CD14-positive monocyte (primary cell): ENCODE measurements at places on chromosomes 1 and 21. TPM values are rescaled to one million over a fixed set of nuclear protein-coding genes. Genes with fewer than 3 reads are reported as not detected.

DNA sequence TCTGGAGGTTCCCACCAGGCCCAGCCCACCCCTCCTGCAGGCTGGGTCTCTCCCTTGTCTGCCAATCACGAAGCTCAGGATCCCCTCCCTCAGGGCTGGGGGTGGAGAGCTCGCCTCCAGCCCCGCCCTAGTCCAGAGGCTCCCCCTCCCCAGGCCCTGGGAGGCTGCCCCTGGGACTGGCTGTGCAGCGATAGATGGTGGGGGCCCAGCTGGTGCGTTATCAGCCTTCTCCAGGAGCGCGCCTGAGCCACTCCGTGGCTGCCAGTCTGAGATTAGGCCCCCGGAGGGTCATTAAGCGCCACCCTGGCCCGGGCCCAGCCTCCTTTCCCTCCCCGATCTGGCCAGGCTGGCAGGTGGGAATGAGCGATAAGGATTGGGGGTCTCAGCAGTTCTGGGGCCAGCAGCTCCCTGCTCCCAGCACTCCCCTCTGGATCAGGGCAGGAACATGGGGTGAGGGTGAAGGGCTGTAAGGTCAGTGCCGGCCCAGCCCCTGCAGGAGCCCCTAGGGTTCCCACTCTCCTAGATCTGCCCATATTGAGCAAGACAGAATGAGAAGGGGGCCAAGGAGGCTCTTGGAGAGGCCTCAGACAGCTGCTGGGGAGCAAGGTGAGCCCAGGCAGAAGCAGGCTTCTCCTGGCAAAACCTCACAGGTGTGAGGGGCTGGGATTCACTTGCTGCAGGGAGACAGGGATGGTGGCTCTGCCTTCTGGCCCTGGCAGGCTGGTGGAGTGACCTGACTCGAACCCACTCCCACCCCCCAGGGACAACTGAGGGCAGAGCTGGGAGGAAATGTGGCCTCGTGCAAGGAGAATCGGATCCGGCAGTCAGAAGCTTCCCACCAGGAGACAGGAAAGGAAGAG, 8.5 kb downstream of the PDZK1IP1 start:
- no peak overlapping the region for H3K4me3 ChIP-seq
- peaks cover 7% of the 10 kb centered on the region for H3K4me1 ChIP-seq
- H3K27me3 ChIP-seq, result no peaks in the 10 kb centered on the region
- H3K27ac ChIP-seq, result no peak overlapping the region
- DNase-seq, result no peak
- H3K36me3 ChIP-seq, result no peaks in the 10 kb centered on the region

- H3K36me3 ChIP-seq, result no peaks in the 10 kb centered on the region
- H3K4me3 ChIP-seq, result no peak overlapping the region
- H3K27me3 ChIP-seq, result no peaks in the 10 kb centered on the region
- no peak overlapping the region for H3K27ac ChIP-seq
- peaks cover 14% of the 10 kb centered on the region for H3K4me1 ChIP-seq
These were observed 7.0 kb upstream of the POFUT2 start for GRCh38 chr21:45294509-45295291.

GRCh38 chr1:151949371-151950193, 40.3 kb upstream of the THEM4 start:
- H3K4me3 ChIP-seq, result no peak overlapping the region
- DNase-seq, result no peak

GRCh38 chr1:8590721-8591351, 226.6 kb downstream of the RERE start:
- H3K27me3 ChIP-seq, result no peaks in the 10 kb centered on the region
- H3K27ac ChIP-seq, result no peak overlapping the region
- H3K4me3 ChIP-seq, result no peak overlapping the region
- H3K36me3 ChIP-seq, result no peaks in the 10 kb centered on the region
- H3K4me1 ChIP-seq, result no peaks in the 10 kb centered on the region

GRCh38 chr1:73953186-73953585, 244.8 kb downstream of the LRRIQ3 start:
- H3K4me1 ChIP-seq, result no peaks in the 10 kb centered on the region
- no peak for DNase-seq
- no peak overlapping the region for H3K27ac ChIP-seq
- H3K4me3 ChIP-seq, result no peak overlapping the region

- no peak overlapping the region for H3K27ac ChIP-seq
- peaks cover 23% of the 10 kb centered on the region for H3K4me1 ChIP-seq
- DNase-seq, result no peak
- H3K4me3 ChIP-seq, result no peak overlapping the region
These were observed 3.3 kb downstream of the KPNA6 start for GRCh38 chr1:32111040-32111623.

DNA sequence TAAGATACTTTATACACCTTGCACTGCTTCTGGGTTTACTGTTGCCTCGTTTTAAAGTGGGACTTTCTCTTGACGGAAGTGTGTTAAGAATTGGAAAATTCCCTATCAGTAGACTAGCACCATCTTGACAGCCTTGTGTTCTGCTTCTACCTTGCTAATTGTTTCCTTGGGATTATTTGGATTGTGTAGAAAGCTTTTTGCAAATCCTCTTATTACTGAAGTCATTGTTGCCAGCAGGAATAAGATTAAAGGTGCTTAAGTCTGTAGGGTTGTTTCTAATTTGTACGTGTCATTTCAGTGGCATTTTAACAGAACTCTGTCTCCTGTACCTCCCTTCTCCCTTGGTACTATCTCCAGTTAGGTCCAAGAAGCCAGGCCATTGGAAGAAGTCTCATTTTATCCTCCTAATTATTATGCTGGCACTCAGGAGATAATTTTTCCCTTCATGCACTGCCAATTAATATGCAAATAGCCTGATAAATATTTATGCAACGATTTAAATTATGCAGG, 107.7 kb downstream of the POU2F1 start:
- H3K4me3 ChIP-seq, result peak overlapping the region; percentile 56
- H3K4me1 ChIP-seq, result peaks cover 51% of the 10 kb centered on the region
- H3K27me3 ChIP-seq, result no peaks in the 10 kb centered on the region
- H3K27ac ChIP-seq, result no peak overlapping the region
- H3K36me3 ChIP-seq, result peaks cover 16% of the 10 kb centered on the region
- no peak for DNase-seq

DNA sequence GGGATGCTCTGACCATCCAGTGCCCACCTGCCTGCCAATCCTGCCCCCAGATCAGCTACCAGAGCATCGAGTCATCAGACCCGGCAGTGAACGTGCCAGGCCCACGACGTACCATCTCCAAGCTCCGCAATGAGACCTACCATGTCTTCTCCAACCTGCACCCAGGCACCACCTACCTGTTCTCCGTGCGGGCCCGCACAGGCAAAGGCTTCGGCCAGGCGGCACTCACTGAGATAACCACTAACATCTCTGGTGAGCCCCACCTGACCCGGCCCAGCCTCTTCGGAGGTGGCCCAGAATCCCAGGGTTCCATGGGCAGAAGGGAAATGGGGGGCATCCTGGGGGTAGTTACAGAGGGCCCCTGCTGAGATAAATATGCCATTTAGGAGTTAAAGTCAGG, 43.1 kb downstream of the PTPRU start:
- no peak for DNase-seq
- peaks cover 2% of the 10 kb centered on the region for H3K4me1 ChIP-seq
- no peaks in the 10 kb centered on the region for H3K36me3 ChIP-seq
- H3K27ac ChIP-seq, result no peak overlapping the region
- no peaks in the 10 kb centered on the region for H3K27me3 ChIP-seq

OLFML3 gene
- 0.28 TPM for polyA plus RNA-seq

USF1 gene
- 6.3 TPM for polyA plus RNA-seq

CELA3B gene
- polyA plus RNA-seq, result not detected

LCE2D gene
- polyA plus RNA-seq, result not detected in 2 replicates

SEMA6C gene
- 0.39 TPM for polyA plus RNA-seq

U2AF1 gene
- 39.3 TPM for polyA plus RNA-seq
